ENCODE measurements at places on chromosomes 3 and 15. TPM values are rescaled to one million over a fixed set of nuclear protein-coding genes. Genes with fewer than 3 reads are reported as not detected.

DNA sequence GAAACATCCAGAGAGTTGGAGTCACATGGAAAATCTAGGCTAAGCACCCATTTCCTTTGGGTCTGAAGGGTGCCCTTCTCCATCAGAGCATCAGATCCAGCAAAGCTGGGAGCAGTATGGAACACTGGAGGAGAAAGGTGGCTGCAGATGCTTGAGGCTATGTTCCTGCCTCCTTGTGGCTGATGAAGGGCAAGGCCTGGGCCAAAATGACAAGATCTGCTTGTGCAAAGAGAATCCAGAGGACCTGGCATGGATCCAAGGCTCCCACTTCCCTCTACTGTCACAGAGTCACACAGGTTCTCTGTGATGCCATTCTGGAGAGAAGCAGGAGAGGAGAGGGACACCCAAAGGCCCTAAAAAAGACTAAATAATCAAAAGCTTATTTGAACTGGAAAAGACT lies 9.2 kb upstream of the ATP8B4 start:
- DNase-seq: no peak

DNA sequence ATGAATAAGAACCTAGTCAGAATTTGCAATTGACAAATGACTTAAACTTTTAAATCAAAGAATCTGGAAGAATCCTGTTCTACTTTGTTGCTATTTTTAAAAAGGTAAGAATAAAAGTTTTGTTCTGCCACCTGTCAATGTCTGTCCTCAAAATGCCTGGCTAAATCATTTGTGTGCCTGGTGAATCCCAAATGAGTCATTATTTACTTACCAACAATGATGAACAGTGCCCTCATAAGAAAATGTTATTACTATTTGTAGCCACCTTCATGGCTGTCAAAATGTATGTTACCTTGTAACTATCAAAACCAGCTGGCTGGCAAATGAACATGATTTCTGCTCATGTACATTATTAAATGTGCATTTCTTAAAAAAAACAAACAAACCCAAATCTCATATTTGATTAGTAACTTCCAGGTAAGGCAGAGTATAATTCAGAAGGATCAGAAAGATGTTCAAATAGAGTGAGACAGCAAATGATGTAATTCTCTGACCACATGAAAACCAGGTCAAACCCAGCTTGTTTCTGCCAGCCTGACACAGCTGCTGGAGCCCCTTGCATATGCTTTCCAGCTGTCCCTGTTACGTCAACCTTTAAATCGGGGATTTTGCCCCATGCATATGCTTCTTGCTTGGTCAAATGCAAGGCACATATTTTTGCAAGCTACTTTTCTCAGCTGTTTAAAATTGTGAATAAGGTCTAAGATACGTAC lies 137.9 kb downstream of the SSR3 start:
- no peak for DNase-seq

DNA sequence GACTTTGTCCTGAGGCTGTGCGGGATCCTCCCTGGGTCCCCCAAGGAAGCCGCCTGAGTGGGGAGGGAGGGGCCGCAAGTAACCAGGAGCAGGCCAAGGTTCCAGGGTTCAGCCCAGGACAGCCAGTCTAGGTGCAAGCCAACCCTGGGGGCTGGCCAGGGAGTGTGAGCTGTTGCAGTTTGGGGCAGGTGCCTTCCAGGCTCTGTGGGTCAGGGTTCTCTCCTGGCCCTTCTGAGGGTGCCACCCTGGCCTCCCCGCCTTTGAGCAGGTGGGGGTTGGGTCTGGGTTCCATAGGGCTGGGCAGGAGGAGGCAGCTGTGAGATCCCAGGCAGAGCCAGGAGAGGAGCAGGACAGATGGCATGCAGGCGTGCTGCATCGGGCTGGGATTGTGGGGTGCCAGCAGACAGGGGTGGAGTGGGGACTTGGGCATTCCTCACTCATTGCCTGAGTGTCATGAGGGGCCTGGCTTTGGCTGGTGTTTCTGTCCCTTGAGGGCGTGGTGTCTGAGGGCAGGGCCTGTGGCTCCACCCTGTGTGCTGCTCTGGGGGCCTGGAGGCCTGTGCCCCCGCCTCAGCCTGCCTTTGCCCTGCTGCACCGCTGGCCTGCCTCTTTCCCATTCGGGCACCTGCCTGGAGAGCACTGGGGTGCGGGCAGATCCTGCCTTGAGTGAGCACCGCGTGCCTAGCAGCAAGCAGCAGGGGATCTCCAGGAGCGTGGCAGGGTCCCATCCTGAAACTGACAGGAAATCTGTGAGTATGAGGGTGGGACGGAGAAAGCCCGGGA lies 18.4 kb downstream of the KLF13 start:
- DNase-seq: no peak

EFCC1 gene
- not detected for total RNA-seq

DNA sequence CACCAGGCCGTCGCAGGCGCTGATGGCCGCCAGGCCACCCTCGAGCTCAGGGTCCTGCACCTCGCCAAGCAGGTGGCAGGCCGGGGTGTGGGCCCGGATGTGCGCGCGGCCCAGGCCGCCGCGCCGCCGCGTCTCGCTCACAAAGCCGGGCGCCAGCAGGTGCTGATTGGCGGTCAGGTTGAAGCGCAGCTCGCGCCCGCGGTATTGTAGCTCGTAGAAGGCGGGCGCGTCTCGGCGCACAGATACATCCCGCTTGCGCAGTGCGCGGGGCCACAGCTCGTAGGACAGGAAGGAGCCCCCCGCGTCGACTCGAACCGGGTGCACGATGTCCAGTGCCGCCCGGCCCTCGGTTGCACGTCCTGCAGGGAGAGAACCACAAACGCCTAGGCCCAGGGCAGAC lies 11.1 kb downstream of the ADAMTS7 start:
- no peak for DNase-seq

HRG gene
- not detected for total RNA-seq

Measured in renal cortical epithelial cell (primary cell).